ENCODE measurements at places on chromosomes 12 and 14.

DNA sequence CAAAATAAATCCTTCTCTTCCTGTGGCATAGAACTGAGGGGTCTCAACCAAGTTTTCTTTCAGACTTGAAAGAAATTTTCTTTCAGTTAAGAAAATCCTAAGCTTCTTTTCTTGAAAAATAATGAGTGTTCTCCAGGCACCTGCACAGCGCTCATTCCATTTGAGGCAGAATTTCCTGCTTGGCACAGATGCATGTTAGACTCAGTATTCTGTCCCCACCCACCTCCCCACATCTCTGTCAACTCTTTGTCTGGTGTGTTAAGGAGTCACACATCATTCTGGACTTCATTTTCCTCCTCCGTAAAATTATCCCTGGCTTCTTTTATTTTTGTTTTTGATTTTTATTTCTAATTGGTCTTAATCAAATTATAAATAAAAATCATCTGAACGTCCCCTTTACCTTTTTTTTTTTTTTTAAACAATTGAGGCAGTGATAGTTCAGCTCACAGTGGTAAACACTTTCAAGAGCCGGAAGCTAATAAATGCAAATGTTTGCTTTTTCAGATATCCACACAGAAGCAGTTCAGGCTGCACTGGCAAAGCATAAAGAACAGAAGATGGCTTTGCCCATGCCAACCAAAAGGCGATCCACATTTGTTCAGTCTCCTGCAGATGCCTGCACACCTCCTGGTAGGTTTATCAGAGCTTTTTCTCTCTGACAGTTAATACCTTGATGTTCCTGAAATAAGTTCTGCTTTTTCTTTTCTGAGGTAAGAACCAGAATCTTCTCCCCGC, 104.0 kb upstream of the ATF1 start:
- no peak for DNase-seq

DNA sequence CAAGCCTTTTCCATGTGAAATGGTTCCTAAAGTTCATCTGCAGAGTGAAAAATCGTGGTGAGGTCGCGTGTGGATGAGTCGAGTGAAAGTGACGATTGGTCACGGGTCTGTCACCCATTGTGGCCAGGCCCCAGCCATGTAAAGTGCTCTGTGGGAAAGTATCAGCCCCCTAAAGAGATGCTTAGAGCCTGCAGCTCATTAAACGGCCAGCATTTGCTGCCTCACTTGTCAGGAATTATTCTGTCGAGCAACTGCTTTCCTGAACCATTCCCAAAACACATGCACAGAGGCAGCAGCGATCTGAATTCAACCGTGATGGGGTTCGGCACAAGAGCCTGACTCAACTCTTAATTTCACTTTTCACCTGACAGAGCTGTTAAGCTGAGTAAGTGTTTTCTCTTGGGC, 16.0 kb downstream of the DBX2 start:
- no peak for DNase-seq

DNA sequence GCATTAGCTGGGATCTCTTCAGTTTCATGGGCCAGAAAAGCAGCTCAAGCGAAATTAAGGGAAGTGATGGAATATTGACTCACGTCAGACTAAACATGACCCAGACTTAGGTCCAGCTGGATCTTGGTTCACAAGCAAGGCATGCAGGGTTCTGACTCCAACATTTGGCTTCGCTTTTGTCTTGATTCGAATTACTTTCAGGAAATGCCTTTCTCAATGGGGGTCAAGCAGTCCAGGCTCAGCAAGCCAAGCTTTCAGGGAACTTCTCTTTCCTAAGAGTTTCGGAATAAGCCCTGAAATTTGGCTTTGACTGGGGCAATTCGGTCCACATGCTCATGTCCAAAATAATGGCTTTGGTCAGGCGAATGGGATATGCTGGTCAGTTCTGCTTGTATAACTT, 678.7 kb upstream of the TMEM132C start:
- no peak for DNase-seq

- DNase-seq: no peak
Measured at GRCh38 chr14:104974665-104975390, 3.3 kb downstream of the AHNAK2 start.

DNA sequence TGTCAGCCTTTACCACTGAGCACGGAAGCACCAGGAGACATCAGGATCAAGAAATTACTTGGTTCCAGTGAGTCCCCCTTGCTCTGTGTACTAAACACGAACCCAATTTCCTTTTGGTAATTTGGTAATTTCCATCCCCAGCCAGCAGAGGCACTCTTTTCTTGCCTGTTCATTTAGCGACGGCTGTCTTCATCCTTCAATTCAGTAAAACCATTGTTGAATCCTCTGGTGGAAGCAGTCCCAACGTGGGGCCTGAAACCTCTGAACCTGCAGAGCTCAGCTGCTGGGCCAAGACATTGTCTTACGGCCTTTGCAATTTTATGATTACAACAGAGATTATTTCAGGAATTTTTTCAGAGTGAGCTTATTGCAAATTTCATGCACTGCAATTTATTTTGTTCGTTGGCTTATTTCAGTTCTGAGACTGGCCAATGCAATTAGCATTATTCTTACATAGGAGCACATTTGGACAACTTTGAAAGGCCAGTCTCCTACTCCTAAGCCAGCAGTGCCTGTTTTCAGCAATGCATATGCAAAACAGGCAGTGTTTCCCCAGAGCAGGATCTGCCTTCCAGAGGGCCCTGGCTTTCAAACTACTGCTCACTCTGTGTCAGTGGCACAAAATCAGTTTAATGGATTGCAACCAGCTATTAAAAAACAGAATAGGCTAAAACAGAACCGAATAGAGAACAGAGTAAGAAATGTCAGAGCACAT, 372.9 kb upstream of the TMEM132C start:
- DNase-seq: peak; percentile 25

DNA sequence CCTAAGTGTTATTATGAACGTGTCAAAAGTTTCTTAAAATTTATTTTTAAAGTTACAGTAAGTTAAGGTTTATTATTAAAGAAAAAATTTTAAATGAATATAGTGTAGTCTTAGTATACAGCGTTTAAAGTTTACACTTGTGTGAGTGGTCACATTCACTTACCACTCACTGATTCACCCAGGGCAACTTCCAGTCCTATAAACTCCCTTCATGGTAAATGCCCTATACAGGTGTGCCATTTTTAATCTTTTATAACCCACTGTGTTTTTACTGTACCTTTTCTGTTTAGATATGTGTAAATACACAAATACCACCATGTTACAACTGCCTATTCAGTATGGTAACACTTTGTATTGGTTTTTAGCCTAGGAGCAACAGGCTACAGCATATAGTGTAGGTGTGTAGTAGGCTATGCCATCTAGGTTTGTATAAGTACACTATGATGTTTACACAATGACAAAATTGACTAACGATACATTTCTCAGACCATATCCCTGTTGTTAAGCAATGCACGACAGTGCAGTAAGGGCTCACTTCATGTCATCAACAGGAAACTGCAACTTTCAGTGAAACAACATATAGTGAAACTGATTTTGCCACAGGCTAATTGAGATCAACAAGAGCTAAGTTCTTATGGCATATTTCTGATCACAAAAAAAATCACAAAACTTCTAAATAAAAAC, 112.0 kb upstream of the TMCC3 start:
- DNase-seq: no peak

DNA sequence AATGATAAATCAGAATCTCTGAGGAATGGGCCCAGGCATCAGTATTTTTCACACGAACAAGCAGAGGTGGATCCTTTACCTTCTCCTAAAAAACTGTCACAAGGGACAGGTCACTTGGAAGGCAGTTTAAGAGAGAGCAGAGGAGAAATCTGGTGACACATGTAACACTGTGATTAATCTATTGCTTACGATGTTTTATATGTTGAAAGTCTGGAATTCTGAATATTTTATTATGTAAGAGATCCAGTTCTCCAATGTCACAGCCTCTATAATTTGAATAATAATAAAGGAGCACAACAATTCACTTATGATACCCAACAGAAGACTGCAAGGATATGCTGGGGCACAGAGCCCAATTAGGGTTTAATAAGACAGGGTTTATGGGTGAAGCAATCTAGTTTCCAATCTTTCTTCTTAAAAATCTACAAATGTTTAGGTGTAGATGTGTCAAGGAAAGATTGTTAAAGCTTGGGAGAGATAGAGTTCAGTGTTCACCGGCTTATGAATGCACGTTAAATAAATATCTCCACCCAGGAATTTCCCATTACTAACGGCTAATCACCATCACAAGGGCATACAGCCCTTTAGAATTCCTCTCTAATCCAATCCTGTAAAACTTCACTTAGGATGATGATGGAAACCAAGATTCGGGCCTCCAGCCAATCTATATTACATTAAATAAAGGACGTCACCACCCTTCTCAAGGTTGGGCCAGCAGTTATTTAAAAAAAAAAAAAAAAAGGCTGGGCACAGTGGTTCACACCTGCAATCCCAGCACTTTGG, 23.4 kb downstream of the DUSP16 start:
- no peak for DNase-seq

Measured in common myeloid progenitor, CD34-positive (primary cell).